Stimulated activated CD4-positive, alpha-beta T cell treated with anti-CD3 and anti-CD28 coated beads, Interleukin-1b, Interleukin-23, amount 100 ng/mL, for 1 hour (primary cell): ENCODE measurements at places on chromosomes 7 and 10.

- no peak for DNase-seq
Observed at GRCh38 chr10:59350558-59350957, 11.8 kb downstream of the FAM13C start.

GRCh38 chr7:95534796-95535195 lies 49.1 kb downstream of the ASB4 start:
- DNase-seq: no peak

DNA sequence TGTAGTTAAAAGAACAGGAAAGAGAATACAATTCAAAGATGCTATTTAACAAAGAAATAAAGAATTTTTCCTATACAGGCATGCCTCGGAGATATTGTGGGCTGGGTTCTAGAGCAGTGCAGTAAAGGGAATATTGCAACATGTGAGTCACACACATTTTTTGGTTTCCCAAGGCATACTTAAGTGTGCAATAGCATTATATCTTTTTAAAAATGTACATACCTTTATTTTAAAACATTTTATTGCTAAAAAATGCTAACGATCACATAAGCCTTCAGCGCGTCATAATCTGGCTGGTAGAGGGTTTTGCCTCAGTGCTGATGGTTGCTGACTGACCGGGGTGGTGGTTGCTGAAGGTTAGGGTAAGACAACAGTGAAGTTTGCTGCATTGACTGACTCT lies 54.4 kb downstream of the ESYT2 start:
- DNase-seq: no peak

DNA sequence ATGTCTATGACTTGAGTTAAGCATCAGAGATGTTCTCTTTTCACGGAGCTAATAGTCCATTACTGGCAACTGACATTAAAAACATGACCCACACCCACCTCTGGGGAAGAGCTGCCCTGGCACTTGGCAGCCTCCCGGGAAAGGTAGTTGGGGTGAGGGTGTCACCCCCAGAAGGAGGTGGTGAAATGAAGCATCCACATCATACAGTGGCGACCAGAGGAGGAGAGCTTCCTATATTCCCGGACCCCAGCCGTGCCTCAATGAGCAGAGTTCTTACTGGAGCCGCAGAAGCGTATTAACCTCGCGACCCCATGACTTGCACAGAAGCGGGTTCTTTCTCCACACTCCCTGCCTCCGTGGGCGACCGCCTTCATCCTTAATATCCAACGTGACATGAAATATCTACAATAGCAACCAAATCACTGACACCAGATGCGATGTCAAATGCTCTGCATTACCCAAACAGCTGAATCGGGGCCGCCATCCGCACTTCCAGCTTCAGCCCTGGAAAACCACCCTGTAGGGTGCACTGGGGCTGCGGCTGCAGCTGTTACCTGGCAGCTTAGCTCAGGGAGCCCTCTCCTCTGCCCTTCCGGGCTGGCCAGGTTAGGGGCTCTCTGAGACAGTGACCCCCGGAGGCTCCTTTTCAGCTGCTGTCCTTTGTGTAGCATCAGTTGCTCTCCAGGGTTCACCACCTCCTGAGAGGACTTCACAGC lies 103.1 kb upstream of the PARD3 start:
- no peak for DNase-seq

- no peak for DNase-seq
Observed at GRCh38 chr10:1289591-1289990, 233.4 kb downstream of the WDR37 start.

GRCh38 chr7:133977409-133978274 lies 149.5 kb upstream of the LRGUK start:
- no peak for DNase-seq

- no peak for DNase-seq
Observed at GRCh38 chr7:21370283-21370982, 57.5 kb upstream of the SP4 start.

- DNase-seq: no peak
Observed at GRCh38 chr10:35711615-35712411, 69.7 kb upstream of the FZD8 start.

DNA sequence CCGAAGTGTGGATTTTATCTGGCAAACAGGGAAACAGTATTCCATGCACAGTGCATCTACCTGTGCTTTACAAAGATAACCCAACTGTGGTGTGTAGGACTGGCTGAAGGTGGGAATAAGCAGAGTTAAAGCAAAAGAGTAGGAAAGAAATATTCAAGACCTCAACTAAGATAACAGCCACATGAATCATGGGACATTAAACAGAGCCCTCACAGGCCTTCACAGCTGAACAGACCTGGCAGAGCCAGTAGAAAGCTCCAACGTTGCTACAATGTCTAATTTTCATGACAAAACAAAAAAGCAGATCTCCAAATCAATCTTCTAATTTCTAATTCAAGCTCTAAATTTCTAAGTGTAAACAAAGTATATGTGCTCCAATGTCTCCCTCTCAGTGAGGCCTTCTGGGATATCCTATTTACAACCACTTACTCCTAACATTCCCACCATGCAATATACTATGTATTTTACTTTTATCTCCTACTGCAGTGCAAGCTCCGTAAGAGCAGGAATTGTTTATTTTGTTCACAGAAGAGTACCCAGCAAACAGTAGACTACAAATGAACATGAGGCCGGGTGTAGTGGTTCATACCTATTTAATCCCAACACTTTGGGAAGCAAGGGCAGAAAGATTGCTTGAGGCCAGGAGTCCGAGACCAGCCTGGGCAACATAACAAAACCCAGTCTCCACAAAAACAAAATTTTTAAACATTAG lies 63.5 kb downstream of the UBE2H start:
- no peak for DNase-seq

- no peak for DNase-seq
Observed at GRCh38 chr10:55820478-55820877, 540.6 kb downstream of the ZWINT start.

DNA sequence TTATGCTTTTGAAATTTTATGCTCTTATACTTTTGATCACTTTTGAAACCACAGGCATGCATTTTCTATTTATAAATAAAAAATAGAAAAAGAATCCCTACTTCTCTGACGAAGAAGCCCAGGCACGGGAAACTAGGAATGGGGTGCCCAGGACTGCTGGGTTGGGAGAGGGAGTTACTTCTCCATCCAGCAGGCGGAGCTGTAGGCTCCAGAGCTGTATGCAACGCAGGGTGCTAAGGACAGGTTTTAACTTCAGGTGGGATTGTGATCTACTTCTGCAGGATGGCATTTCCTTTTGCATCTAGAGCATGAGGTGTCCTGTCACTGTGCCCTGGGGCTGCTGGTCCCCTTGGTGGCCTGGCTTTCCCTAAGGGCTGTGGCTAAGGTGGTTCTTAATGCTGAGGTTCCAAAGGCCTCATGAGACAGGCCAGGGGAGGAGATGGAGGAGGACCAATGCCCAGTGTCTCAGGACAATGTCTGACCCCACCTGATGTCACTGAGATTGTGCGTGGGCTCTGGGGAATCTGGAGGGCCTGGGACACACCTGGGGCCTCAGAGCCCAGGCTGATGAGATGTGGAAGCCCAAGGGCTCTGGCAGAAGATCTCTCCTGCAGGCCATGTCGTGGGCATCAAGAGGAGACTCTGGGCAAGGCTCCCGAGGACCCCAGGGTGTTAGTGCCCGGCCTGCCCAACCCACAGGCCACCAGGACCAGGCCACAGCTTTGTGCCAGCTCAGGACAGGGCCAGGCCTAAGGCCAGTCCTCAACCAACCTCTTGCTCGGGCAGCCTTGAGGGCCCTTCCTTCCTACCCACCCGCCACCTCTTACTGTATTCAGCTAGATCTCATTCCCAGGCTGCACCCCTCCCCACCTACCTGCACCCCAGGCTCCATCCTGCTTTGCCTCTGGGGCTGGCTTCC lies 507 bp downstream of the CCDC201 start:
- no peak for DNase-seq

DNA sequence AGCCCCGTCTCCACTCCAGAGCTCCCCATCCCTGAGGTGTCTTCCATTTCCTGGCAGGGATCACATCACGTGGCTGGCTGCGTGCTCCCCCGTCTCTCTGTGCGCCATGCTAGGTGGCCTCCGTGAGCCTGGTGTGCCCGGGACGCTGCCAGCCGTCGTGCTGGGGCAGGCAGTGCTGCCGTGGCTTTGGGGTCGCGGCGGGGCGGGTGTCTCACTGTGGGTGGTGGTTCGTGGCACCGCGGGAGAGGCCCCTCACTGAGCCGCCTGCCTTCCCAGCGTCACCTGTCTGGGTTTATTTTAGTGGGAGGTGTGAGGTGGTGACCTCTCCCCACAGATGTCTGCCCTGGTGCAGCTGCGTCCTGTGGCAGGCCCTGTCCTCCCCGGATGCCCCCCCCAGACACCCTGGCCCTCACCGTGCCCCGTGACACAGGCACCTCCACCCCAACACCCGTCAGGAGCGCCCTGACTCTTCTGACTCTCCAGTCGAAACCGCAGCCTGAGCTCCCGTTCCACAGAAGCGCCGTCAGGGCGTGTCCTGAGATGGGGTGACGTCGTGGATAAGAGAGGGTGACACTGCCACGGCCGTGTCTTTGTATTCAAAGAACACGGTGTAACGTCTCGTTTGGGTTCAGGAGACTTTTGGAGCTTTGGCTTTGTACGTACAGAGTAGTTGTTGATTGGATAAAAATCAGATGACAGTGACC lies 18.0 kb downstream of the GET4 start:
- no peak for DNase-seq

DNA sequence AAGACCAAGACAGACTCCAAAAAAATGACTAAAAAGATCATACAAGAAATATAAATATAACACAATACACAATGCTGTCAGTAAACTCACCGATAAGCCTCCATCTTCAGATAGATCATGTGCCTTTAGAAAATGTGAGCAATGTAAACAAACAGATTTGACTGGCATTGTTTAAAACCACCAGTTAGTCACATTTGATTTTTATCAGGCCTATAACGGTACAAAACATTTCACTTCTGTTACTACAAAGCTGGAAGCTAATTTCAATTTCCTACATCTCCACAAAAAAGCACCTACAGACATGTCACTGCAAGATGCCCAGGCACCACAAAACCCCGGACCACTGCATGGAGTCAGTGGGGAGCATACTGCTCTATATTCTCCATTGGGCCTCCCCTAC lies 18.9 kb downstream of the SGMS1 start:
- DNase-seq: no peak

- DNase-seq: no peak
Observed at GRCh38 chr10:50394832-50395231, 143.5 kb upstream of the ASAH2 start.

DNA sequence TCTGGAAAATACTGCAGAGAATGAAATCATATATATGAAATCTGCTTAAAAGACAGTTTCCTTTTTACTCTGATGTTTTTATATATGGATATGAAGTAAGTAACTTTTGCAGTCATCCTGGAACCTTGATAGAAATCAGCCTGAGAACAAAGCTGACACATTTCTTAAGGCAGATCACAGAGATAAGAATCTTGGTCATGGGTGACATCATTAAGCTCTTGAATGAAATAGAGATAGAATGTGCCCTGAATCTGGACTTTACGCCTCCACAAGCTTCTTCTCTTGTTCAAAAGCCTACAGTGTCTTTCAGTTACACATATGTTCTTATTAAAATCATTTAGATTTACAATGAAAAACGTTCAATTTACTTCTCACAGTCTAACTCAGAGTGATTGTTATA lies 319.1 kb upstream of the CNTNAP2 start:
- DNase-seq: no peak

- no peak for DNase-seq
Observed at GRCh38 chr7:105210721-105211205, 178.0 kb downstream of the SRPK2 start.

DNA sequence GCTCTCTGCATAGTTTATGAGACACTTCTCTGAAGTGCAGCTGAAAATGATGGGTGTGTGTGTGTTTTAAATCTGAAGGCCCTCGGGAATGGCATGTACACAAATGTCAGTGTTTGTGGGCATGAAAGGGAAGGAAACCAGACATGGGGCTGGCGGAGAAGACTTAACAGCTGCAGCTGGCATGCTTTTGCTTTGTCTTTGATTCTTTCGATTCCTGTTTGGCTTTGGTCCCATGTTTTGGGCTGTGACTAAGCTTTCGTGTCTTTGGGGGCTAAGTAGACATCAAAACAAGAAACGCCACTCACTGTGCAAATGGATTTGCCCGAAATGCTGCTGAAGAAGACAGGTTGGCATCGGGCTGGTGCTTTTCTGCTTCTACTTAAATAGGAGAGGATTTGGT lies 179.3 kb downstream of the PFKFB3 start:
- peak; percentile 5 for DNase-seq

- no peak for DNase-seq
Observed at GRCh38 chr7:46191776-46192175, 270.7 kb upstream of the IGFBP3 start.

GRCh38 chr10:44024356-44025116 lies 360.4 kb downstream of the CXCL12 start:
- no peak for DNase-seq

DNA sequence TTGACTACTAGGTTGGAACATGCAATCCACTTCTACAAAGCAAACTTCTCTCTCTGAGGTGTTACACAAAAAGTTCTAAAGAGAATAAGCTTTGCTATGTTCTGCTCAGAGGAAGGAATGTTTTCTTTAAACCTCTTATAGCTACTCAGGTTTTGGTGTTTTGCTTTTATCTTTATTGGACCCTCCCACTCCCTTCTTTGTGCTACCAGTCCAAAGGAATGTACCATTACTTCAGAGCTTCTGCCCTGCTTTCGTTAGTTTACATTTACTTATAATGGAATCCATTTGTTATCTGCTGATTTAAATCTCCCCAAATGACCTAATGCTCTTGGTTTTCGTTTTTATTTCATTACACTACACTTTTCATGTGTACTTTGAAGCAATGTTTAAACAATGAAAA lies 154.9 kb downstream of the ATE1 start:
- no peak for DNase-seq

DNA sequence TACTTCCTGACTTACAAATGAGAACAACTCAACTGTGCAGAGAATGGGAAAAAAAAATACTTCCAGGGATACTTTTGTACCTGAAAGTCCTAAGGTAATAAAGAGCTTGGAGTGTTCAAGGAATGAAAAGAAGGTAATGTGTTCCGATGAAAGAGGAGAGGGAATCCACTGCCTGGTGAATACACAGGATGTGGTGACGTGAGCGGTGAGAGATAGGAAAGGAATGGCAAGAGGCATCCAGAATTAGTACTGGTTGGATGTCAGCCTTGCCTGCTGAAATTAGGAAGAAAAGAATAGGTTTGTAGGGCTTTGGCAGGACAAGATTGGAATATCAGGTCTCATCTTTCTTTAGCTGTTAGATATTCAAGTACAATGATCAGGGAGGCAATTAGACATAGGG lies 347.7 kb downstream of the POM121L12 start:
- DNase-seq: no peak
